MCF 10A (cell line): ENCODE measurements at places on chromosomes 4 and X. TPM values are rescaled to one million over a fixed set of nuclear protein-coding genes. Genes with fewer than 3 reads are reported as not detected.

DNA sequence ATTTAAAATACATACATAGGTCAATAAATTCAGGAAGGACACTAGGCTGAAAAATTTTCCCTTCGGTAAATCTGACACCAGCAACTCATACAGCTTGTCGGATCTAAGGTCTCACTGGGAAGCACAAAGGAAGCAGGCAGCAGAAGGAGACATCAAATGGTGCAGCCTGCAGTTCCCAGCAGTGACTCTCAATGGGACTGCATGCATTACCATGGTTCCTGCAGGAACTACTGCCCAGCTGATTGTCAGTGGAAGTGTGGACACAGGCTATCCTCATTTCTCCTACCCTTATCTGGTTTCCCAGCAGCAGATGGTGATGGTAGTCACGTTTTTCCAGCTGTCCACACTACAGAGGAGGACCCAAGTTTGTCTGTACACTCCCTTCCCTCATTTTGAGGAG lies 113.3 kb downstream of the PPP1R2C start:
- no peaks in the 10 kb centered on the region for H3K36me3 ChIP-seq
- DNase-seq = no peak
- H3K27ac ChIP-seq = no peak overlapping the region
- H3K4me3 ChIP-seq = no peak overlapping the region

GRCh38 chr4:76758290-76758882 lies 139.6 kb downstream of the SOWAHB start:
- peaks cover 34% of the 10 kb centered on the region for H3K36me3 ChIP-seq
- H3K27ac ChIP-seq = no peak overlapping the region
- no peak overlapping the region for H3K4me3 ChIP-seq
- DNase-seq = peak; percentile 80

DNA sequence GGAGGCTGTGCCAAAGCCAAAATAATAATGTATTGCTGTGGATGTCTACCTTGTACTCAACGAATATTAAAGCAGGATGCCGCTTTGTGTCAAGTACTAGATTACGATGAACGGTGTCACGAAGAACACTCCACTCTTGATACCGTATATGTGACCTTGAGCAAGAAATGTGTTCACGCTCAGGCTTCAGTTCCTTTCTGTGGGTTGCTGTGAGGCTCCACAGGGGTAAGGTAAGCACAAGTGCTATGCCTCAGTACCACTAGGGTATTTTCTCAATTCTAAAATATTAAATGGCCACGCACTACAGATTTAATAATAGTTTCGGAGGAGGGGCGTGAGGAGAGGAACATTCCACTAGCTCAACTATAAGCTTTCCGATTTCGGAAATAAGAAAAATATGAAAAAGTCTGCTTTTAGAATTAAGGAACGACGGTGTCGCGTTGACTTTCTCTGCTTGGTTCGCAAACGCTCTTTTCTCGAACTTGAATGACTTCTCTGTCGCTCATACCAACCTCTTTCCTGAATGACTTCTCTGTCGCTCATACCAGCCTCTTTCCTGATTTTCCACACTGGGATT lies 607 bp upstream of the SCOC start:
- H3K27ac ChIP-seq = no peak overlapping the region
- peak; percentile 26 for DNase-seq
- no peak overlapping the region for H3K4me3 ChIP-seq
- no peaks in the 10 kb centered on the region for H3K27me3 ChIP-seq
- H3K4me1 ChIP-seq = peaks cover 34% of the 10 kb centered on the region
- no peaks in the 10 kb centered on the region for H3K36me3 ChIP-seq

DNA sequence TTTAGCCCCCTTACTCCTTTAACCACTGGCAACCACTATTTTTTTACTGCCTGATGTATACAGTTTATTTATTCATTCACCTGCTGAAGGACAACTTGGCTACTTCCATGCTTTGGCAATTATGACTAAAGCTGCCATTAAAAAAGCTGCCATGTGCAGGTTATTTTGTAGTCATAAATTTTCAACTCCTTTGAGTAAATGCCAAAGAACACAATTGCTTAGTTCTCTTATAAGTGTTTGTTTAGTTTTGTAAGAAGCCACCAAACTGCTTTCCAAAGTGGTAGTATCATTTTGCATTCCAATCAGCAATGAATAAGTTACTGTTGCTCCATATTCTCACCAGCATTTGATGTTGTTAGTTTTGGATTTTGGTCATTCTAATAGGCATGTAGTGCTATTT lies 1831.8 kb downstream of the PCDH7 start:
- DNase-seq = peak; percentile 34
- H3K4me1 ChIP-seq = peaks cover 6% of the 10 kb centered on the region
- peak overlapping the region; percentile 43 for H3K27ac ChIP-seq
- H3K4me3 ChIP-seq = no peak overlapping the region

DNA sequence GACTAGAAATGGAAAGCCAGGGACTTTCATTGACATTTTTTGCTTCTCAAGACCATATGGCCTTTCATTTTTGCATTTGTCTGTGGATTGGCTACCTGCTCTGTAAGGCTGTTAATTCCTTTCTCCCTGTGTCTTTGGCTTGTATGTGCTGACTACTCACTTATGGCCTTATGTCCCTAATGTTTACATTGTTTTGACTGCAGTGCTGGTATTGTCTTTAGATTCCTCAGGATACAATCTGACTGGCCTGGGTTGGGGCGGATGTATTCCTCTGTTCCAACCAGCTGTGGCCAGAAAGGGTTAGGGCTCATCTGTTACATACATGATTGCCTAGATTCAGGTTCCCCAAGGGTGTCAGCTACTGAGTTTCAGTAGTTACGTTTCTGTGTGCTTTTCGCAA lies 108.1 kb downstream of the RAPGEF2 start:
- no peak for DNase-seq
- H3K4me3 ChIP-seq = no peak overlapping the region
- H3K27ac ChIP-seq = no peak overlapping the region
- H3K27me3 ChIP-seq = no peaks in the 10 kb centered on the region

DNA sequence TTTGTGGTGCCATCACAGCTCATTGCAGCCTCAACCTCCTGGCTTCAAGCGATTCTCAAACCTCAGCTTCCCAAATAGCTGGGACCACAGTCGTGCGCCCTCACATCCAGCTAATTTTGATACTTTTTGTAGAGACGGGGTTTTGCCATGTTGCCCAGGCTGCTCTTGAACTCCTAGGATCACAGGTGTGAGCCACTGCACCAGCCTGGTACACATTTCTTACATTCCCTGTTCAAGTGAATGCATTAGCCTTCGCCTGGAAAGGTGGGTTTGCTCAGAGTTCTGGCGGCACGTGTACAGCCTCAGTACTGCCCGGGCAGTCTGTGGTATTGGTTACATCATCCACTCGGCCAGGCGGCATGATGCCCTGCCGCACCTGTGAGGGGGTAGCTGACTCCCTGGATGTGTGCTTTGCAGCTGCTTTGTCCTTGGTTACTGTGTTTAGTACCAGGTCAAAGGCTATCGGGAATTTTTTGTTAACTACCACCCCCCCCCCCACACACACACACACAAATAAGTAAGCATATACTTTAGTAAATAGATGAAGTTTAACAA lies 57.1 kb downstream of the TNIP2 start:
- no peaks in the 10 kb centered on the region for H3K4me1 ChIP-seq
- H3K27ac ChIP-seq = no peak overlapping the region
- peaks cover 92% of the 10 kb centered on the region for H3K36me3 ChIP-seq
- H3K27me3 ChIP-seq = no peaks in the 10 kb centered on the region
- DNase-seq = no peak

DNA sequence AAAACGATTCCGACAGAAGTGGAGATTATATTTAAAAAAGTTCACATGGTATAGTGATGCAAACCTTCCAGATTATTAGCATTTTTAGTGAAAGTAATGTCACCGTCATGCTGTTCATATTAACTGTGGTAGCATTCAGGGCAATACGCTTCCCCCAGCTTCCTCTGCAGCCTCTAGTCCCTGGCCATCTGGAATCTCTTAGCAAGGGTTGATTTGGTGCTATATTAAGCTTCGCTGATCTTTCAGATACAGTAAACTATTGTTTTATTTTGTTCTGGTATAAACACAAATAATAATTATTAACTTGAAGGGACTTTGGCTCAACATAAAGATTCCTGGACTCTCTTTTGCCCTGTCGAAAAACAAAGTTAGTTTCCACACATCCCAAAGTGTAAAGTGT lies 1080.5 kb upstream of the TENM3 start:
- H3K4me3 ChIP-seq = no peak overlapping the region
- no peak for DNase-seq
- peaks cover 3% of the 10 kb centered on the region for H3K4me1 ChIP-seq
- no peaks in the 10 kb centered on the region for H3K36me3 ChIP-seq

DNA sequence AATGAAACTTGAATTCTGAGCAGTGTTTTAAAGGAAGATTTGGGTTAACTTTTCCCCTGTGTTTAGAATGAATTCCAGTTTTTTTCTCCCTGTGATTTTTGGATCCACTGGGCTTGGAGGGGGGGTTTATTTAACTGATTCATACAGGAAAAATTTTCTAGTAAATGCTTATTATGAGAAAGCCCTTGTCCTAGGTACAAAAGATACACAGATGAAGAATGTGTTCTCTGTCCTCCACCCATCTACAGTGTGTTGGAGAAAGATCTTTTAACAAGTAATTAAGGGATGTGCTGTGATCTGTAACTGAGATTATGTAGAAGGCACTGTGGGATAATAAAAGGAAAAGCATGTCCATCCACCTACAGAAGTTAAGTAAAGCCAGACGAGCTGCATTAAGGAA lies 103.9 kb downstream of the STIM2 start:
- no peak overlapping the region for H3K27ac ChIP-seq
- peaks cover 10% of the 10 kb centered on the region for H3K4me1 ChIP-seq
- DNase-seq = no peak
- H3K36me3 ChIP-seq = no peaks in the 10 kb centered on the region
- H3K4me3 ChIP-seq = no peak overlapping the region

DNA sequence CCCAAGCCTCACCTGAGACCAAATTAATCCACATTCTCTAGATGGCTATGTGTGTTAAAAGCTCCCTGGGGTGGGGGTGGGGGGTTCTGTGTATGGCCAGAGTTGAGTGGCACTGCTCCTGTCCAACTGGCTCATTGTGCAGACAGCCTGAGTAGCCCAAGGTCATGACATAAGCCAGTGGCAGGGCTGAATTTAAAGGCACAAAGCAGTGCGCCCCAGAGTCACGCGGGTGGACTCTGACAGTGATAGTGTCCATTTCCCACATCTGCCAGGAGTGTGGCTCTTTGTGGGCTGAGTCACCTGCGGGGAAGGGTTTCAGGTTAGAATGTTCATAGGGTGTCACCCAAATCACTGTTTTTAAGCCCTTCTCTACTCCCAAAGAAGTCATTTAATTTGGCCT lies 45.4 kb downstream of the SCD5 start:
- no peaks in the 10 kb centered on the region for H3K36me3 ChIP-seq
- H3K27ac ChIP-seq = peak overlapping the region; percentile 7
- H3K4me3 ChIP-seq = no peak overlapping the region
- H3K27me3 ChIP-seq = no peaks in the 10 kb centered on the region

DNA sequence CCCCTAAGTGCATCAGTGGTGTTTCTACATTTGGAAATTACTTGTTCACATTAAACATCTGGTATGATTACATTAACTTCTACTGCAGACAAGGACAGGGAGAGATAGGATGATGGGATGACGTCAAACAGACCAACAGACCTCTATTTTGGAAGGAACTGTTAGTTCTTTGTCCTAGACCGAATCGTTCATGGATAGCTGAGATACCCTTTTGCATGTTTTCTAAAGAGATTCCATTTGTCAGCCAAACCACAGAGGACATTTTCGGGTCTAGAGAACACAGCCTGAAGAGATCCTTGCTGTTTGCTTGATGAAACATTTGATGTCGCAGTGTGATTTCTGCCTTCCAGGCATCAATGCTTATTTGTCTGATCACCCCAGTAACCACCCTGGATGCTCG lies 27.7 kb downstream of the CHST7 start:
- no peak overlapping the region for H3K27ac ChIP-seq
- H3K4me3 ChIP-seq = no peak overlapping the region
- DNase-seq = no peak
- peaks cover 7% of the 10 kb centered on the region for H3K36me3 ChIP-seq

DNA sequence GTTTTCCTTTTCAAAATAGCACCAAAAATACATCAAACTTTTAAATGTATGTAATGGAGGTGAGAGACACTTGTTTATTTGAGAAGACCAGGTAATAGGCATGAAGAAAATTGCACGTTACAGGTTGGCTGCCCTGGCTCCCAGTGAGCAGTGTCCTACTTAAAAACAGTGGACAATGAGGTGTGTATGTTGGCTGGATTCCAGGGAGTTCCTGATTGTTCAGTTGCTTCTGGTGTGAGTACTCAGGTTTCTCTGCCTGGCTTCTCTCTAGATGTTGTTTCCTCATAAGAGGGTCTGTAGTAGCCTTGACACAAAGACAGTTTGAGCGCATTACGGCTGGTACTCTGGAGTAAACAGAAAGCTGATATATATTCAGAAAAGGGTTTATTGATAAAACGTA lies 29.4 kb downstream of the SNX25 start:
- H3K27me3 ChIP-seq = no peaks in the 10 kb centered on the region
- no peaks in the 10 kb centered on the region for H3K36me3 ChIP-seq
- no peak overlapping the region for H3K4me3 ChIP-seq
- no peaks in the 10 kb centered on the region for H3K4me1 ChIP-seq

DNA sequence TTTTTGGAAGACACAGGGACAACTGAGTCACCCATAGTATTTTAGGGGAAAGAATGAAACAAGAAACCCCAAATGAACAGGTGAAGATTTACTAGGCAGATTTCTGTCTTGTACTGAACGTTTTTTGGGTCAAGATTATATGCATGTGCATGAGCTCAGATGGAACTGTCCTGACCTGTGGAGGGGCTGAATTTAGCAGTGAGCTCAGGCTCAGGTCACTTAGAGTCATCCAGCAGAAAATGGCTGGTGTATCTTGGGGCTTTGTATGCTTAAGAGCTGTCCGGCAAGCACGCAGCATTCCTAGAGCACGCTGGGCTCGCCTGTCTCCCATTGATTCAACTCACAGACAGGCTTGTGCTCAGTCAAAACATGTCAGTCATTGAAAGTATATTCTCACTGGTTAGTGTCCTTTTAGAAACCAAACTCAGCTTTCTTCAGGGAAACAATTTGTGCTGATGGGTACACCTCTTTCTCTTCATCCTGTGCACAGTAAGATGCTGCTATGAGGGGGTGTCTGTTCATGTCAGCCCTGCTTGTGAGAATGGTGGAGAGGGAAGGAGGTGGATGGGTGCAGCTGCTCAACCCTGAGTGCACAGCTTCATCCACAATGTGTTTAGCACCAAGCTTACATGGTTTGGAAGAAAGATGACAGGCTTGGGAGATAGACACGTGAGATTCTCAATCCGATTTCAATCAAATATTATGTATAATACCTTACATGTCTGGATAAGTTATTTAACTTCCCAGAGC lies 47.5 kb upstream of the PDLIM3 start:
- no peaks in the 10 kb centered on the region for H3K4me1 ChIP-seq
- H3K36me3 ChIP-seq = peaks cover 13% of the 10 kb centered on the region
- no peak overlapping the region for H3K4me3 ChIP-seq
- no peaks in the 10 kb centered on the region for H3K27me3 ChIP-seq
- H3K27ac ChIP-seq = no peak overlapping the region

- H3K36me3 ChIP-seq = no peaks in the 10 kb centered on the region
- peaks cover 7% of the 10 kb centered on the region for H3K4me1 ChIP-seq
- H3K4me3 ChIP-seq = no peak overlapping the region
- peaks cover 15% of the 10 kb centered on the region for H3K27me3 ChIP-seq
These were observed 83.0 kb downstream of the MAMLD1 start for GRCh38 chrX:150446151-150446550.

GRCh38 chr4:7646384-7647061 lies 211.8 kb upstream of the PSAPL1 start:
- no peak overlapping the region for H3K4me3 ChIP-seq
- H3K4me1 ChIP-seq = peaks cover 30% of the 10 kb centered on the region
- DNase-seq = no peak
- H3K27ac ChIP-seq = no peak overlapping the region
- no peaks in the 10 kb centered on the region for H3K27me3 ChIP-seq

Gene PHKA2
- total RNA-seq = 17.9 and 18.1 TPM in 2 replicates

Gene FAM47A
- not detected in 2 replicates for total RNA-seq

Gene FUNDC2
- 54.8 and 70.2 TPM in 2 replicates for total RNA-seq
